CD4-positive, alpha-beta T cell treated with Interleukin-1 beta for 1 hour (primary cell): ENCODE measurements at places on chromosomes 2 and 18.

- DNase-seq: no peak
These were observed 52.7 kb downstream of the TET3 start for GRCh38 chr2:74037379-74037860.

- no peak for DNase-seq
These were observed 200.7 kb downstream of the BCL11A start for GRCh38 chr2:60352491-60353405.

DNA sequence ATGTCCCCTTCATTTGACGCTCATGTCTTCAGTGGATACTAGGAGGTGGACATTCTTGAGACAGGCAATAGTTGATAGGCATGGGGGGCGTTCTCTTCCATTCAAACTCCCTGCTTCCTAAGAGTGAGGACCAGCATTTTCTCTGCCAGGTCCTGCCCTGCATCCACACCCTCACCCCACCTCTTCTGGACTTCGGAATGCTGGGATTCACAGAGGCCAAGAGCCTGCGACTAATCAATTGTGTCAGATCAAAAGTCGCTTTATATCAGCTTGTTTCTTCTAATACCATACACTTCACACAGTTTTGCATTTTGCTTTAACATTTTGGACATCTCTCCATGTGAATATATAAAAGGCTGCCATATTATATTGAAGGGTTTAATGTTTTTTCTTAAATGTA lies 210.7 kb downstream of the CCDC102B start:
- DNase-seq: no peak

- DNase-seq: no peak
These were observed 36.0 kb downstream of the SETBP1 start for GRCh38 chr18:44716697-44717163.

GRCh38 chr2:168596881-168597655 lies 141.0 kb downstream of the CERS6 start:
- no peak for DNase-seq

DNA sequence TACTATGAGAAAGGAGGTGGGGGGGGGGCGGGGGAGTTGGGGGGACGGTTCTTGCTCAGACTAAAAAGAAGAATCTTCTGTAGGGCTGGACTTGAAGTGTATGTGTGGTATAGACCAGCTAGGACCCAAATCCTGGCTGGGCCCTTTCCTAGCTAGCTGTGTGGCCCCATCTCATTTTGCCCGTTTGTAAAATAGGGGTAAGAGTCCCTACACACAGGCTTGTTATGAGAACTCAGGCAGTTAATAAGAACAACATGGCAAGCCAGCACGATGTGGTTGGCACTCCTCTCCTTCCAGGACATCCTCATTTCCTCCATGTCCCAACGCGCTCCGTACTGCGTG lies 1.1 kb downstream of the EVA1A start:
- DNase-seq: no peak

DNA sequence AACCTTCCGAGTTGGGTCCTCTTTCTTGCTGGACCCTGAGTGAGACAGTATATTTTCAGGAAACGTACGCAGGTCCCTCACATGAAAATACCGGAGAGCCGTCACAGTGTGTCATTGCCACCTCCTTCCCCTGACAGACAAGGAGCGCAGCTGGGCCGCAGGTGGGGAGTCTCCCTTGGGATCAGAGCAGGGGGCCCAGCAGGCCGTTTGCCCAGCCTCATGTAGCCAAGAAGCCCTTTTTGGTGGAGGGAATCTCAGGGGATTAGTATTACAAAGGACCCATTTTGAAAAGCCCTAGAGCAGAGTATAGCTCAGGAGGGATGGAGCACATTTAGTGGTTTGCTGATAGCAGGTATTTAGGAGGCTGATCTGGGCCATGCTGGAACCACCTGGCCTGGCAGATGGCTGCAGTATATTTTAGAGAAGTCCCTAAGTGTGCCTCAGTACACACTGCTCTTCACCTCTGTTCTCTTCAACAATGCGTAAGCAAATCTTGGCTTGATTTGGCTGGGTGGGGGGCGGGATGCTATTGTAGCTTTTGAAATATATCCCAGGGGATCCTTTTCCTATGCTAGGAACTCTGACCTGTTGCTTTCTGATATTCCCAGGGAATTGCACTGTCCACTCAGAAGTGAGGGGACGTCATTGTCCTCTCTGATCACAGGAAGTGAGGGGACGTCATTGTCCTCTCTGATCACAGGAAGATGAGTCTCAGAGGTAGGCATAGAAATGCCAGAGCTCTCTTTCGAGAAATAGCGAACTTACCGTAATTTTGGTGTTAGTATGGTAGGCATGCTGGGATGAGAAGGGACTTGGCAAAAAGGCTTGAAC lies 171.9 kb downstream of the HRH4 start:
- no peak for DNase-seq
